ENCODE measurements at places on chromosomes 11 and 22.

DNA sequence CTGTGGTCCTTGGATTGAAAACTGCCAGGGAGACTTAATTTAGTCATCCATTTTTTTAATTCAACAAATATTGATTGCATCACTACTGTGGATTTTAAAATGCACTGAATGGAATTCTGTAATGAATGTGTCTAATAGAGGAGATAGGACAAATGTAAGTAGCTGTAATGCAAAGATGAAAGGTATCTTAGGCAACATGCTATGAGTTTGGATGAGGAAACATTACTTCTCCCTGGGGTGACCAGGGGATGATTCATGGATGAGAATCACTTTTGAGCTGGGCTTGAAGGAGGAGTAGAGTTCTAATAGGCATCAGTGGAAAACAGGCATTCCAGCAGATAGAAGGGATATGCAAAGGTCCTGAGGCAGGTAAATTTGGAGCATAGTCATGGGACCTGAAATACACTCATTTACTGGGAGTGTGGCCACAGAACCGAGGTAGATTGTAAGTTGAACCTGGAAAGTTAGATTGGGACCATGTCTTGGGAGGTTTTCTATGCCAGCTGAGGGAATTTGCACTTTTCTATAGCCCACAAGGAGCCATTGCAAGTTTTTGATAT lies 43.4 kb downstream of the PKNOX2 start:
- no peak for DNase-seq

GRCh38 chr22:28885939-28886338 lies 2.6 kb downstream of the ZNRF3 start:
- DNase-seq = no peak

GRCh38 chr11:5992604-5993251 lies 5.9 kb upstream of the OR52L1 start:
- no peak for DNase-seq

DNA sequence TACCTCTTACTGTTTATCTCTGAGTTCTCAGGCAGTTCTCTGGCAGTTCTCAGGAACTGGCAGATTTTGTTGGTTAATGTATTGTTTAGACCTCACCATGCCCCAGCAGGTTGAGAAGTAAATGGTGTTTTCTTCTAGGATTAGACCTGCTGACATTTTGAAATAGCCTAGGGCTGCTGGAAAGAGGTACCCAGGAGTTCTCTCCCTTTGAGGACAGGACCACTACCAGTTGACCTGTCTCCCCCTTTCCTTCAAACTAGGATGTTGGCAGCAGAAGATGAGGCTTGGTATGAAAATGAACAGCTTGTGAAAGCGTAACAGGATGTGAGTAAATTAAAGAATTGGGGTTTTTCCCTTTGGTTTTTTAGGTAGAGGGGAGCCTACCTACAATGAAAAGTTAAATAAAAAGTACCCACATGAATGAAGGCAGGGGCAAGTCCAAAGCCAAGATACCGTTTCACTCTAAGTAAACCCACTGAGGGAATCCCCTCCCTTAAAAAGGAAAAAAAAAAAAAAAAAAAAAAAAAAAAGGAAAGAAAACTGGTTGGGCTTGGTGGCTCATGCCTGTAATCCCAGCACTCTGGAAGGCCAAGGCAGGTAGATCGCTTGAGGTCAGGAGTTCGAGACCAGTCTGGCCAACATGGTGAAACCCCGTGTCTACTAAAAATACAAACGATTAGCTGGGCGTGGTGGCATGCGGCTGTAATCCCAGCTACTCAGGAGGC lies 96.2 kb downstream of the PDHX start:
- DNase-seq = peak; percentile 5

DNA sequence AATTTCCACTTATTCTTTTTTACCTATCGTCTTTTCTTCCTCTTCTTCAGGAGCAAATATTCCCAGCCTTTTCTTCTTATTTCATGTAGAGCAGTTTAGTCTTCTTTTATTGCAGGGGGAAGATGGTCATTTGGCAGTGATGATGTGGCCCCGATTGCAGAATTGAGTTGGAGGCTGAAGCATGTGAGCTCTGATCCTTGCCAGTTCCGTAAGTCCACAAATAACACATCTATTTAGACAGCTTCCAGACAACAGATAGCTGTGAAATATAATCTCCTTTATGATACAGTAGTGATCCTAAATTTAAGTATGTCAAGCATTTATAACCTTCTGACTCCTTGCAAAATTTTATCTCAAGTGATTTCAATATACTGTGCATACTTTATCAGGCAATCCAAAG lies 27.5 kb downstream of the REXO2 start:
- no peak for DNase-seq

DNA sequence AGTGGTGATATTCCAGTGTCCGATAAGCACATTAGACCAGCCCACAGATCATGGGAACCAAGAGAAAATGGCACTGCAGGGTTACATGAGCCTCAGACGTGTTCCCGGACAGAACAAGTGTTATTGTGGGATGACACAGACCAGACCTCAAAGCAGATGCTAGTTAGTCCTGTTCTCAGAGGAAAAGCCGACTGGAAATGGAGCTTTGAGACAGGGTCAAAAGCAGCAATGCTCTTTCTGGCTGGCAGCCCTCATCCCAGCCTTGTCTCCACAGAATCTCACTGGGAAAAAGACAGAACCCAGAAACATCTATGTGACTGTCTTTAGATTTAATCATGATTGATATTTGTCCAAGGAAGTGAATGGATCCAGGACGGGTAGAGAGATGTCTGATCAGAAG lies 506.8 kb downstream of the INSC start:
- DNase-seq = no peak

DNA sequence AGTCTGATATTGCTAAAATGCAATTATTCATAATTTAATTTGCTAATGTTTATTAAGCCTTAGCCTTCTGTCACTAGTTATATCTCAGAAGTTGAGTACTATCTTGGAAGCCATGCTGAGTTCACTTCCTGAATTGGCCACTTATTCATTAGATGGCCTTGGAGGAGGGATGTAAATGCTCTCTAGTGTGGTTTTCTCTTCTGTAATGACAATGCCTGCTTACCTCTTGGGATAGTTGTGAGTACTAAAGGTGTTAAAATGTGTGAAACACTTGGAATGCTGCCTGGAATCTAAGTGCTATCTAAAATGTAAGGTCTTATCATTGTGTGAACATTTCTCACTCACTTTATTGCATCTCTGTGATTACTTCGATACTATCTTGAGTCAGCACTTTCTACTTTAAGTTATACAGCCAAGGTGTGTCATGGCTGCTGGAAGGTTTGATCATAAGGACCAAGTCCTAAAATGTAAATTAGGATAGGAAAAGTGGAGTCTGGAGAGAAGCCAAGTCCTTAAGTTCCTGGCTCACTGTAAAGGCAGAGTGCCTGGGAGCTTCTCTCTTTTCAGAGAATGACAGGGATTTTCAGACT lies 12.4 kb downstream of the GLYATL2 start:
- DNase-seq = no peak

DNA sequence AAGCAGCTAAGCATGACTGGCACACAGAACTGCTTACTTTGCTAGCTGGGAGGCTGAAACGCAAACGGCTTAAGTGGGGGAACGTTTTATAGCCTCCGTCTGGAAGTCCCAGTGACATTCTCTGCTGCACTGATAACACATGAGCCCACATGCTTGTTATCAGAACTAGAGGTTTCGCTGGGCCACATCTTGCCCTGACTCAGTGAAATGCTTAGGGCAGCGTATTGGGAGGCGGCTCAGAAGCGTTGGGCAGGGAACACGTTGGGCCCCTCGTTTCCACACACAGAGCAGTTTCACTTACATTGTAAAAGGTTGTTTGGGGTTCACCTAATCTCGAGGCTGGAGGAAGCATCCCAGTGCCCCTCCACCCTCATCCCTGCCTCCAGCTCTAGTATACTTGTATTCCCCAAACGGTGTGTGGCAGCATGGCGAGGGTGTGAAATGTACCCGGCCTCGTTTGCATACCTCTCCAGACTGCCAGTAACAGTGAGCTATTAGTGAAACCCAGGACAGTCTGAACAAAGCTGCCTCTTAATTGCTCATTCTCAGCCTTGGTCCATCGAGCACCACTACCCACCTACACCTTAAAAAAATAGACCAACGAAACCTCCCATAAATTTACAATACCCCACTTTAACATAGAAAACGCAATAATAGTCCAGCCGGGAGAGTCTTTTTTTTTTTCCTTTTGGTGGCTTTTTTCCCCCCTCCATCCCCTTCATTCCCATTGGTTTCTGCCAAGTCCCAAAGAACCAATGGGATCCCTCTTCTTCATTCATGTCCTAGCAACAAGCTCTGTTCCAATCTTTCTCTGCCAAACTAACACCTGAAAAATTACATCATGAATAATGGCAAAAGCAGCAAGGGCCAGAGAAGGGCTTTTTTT lies 218.8 kb upstream of the SORL1-AS1 start:
- no peak for DNase-seq

DNA sequence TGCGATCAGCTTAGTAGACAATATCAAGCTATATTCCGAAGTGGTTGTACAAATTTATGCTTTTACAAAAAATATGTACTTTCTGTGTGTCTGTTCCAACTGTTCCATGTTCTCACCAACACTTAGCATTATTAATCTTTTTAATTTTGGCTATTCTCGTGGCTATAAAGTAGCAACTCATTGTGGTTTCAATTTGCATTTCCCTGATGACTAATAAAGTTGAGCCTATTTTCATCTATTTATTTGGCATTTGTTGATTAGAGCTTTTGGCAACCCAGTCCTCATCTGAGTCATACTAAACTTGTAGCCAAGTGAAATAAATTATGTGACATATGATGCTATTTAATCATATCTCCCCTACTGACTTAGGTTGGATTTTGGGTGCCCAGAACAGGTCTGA lies 115.9 kb downstream of the FBXO7 start:
- no peak for DNase-seq

DNA sequence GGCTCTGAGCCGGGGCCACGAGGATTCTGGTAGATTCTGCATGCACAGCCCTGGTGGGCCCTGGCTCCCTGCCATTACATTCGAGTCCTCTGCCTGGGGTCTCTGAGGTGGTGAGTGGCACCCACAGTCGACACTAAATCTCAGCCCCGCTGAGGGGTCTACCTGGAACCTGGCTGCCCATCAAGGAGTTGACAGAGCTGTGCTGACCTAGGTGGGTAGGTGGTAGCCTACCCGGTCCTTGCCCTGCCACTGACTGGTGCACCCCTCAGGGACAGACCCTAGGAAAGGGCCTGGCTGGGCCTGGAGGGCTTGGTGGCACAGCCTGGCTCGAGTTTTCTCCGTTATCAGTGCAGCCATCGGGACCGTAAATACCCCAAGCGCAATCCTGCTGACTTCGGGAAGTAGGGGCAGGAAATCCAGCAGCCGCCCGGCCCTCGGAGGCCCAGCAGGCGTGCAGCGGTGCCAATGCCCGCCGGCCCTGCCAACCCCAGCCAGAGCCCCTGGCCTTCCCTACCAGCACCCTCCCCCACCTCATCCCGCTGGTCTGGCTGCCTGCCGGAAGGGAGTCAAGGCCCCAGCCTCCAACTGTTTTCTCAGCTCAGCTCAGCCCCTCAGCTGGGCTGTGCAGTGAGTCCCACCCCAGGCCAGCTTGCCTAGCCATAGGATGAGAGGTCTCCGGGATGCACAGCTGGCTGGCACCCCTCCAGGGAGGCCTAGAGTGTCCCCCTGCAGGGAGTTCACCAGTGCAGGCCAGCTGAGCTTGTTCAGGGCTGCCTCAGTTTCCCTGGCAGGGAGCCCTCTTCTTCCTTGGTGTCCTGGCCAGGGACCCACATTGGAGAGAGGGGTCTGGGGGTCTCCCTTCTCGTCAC lies 80.4 kb upstream of the KCNQ1OT1 start:
- peak; percentile 1 for DNase-seq

DNA sequence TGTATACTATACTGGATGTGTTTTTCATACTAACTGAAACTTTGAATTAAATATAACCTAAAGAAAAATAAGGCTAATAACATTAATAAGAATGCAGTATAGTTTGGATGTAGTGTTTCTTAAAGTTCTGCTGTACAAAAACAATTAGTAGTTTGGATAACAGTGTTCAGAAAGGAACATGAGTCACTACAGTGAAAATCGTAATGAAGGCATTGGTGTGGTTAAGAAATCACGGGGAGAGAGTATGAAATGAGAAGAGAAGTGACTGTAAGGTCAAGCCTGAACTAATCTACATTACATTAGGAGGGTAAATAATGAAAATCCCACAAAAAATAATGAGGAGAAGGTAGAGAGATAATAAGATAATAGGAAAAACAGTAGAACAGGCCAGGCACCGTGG lies 726.6 kb upstream of the ARHGAP42 start:
- DNase-seq = no peak

- peak; percentile 94 for DNase-seq
Observed at GRCh38 chr11:536841-537621, at the start of gene LRRC56. LRRC56 (plus strand) TSS chr11:537527; CDS start chr11:540685, 3,158 bp downstream.

- DNase-seq = no peak
Observed at GRCh38 chr11:106471276-106471675, 393.8 kb downstream of the AASDHPPT start.

- DNase-seq = peak; percentile 29
Observed at GRCh38 chr22:42283278-42284201, 13.1 kb upstream of the TCF20 start.

Data from T-helper 2 cell (primary cell).